ENCODE measurements at places on chromosomes 13 and 19.
A peak's percentile ranks its signal among the peaks of the same experiment; 100 is the strongest.

- DNase-seq, result no peak
These were observed 10.4 kb upstream of the NEK3 start for GRCh38 chr13:52169839-52170238.

- peak; percentile 85 for DNase-seq
These were observed at the start of gene CEBPA for GRCh38 chr19:33302175-33302973. TSS of gene CEBPA (minus strand) at chr19:33302534. CDS start at chr19:33302414, 120 bp downstream.

DNA sequence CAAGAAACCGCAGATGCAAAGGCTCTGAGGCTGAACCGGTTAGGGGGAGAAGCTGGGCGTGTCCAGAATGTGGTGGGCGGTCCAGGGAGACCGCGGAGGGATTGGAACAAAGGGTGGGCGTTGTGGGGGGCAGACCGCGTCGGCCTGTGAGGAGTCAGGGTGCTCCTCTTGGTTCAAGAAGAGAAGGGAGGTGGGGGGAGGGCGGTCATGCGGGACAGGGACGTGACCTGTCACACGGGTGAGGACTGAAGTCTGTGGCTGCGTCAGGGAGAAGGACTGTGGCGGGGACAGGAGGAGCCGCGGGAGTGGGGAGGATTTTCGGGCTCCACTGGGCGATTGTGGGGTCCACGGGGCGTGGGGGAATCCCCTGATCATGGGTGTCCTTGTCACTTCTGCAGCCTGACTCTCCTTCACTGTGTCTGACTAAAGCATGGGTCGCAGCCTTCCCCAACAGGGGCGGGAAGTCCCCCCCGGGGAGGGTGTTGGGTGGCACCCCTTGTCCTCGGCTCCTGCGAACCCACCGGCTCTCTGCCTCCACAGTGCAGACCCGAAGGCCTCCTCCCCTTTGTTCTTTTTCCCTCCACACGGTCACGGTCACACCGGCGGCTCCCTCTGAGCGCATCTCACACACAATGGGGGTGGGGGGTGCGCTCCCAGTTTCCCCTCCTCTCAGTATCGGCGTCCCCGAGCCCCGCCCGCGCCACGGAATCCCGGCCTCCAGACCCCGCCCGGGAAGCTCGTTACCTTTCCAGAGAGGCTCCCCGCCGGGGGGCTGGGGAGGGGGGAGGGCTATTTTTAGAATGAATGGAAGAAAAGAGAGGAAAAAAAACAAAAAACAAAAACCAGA is 16.4 kb upstream of the KCNN1 start:
- DNase-seq, result no peak

DNA sequence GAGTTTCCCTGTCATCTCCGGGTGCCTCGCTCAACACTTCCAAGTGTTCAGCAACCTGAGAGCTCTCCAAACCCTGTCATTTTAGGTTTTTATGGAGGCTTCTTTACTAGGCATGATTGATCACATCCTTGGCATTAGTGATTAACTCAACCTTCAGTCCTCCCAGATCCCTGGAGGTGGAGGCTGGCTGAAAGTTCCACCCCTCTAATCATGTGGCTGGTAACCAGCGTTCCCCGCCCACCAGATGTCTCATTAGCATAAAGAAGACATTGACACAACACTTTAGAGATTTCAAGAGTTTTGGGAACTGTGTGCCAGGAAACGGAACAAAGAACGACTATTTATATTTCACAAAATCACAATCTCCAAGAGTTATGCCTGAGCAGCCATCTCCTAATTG is 71.1 kb upstream of the RGCC start:
- no peak for DNase-seq

GRCh38 chr19:50844296-50844935 is 10.3 kb upstream of the KLK3 start:
- no peak for DNase-seq

GRCh38 chr13:59861676-59862075 is 302.1 kb downstream of the DIAPH3 start:
- no peak for DNase-seq

GRCh38 chr19:16446724-16447368 is 24.9 kb downstream of the EPS15L1 start:
- no peak for DNase-seq

DNA sequence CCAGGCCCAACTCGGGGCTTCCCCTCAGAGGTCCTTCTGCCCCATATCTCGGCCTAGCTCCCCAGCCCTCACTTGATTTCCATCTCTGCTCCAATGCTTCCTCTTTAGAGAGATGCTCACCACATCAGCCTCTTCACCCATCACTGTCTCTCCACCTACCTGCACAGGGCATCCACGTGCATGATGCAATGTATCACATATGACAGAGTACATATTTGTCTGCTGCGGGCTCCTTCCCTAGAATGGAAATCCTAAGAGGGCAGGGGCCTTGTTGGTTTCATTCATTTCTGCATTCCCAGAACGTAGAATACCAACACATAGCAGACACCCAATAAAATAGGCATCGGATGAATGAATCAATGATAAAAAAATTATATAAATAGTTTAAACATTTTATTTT is 130.3 kb downstream of the USP12 start:
- no peak for DNase-seq

GRCh38 chr13:83780227-83780626 is 102.0 kb downstream of the SLITRK1 start:
- DNase-seq, result peak; percentile 36

GRCh38 chr19:50046649-50047503 is 21.1 kb downstream of the ZNF473 start:
- no peak for DNase-seq

GRCh38 chr19:13210339-13210775 is 60.1 kb downstream of the IER2 start:
- DNase-seq, result no peak

DNA sequence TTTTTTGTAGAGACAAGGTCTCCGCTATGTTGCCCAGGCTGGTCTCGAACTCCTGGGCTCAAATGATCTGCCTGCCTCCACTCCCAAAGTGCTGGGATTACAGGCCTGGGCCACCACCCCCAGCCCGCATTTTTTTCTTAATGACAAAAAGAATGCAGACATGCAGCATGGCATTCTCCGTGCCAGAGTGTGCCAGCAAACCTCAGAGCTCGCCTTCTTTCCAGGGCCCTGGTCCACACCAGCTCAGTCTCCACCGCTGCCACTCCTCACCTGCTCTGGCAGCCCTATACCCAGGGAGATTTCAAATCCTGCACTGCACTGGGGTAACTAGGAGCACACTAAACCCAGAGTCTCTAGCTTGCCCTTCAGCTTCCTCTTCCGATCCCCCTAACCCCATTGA is 41.7 kb downstream of the ZIC5 start:
- DNase-seq, result no peak

- no peak for DNase-seq
These were observed 41.1 kb downstream of the B3GLCT start for GRCh38 chr13:31240921-31241320.

- no peak for DNase-seq
These were observed 15.4 kb downstream of the RB1 start for GRCh38 chr13:48318821-48319511.

- peak; percentile 51 for DNase-seq
These were observed at the start of gene RNASEH2B for GRCh38 chr13:50909605-50910484. TSS of gene RNASEH2B (plus strand) at chr13:50909791. CDS start at chr13:50910077, 286 bp downstream.

DNA sequence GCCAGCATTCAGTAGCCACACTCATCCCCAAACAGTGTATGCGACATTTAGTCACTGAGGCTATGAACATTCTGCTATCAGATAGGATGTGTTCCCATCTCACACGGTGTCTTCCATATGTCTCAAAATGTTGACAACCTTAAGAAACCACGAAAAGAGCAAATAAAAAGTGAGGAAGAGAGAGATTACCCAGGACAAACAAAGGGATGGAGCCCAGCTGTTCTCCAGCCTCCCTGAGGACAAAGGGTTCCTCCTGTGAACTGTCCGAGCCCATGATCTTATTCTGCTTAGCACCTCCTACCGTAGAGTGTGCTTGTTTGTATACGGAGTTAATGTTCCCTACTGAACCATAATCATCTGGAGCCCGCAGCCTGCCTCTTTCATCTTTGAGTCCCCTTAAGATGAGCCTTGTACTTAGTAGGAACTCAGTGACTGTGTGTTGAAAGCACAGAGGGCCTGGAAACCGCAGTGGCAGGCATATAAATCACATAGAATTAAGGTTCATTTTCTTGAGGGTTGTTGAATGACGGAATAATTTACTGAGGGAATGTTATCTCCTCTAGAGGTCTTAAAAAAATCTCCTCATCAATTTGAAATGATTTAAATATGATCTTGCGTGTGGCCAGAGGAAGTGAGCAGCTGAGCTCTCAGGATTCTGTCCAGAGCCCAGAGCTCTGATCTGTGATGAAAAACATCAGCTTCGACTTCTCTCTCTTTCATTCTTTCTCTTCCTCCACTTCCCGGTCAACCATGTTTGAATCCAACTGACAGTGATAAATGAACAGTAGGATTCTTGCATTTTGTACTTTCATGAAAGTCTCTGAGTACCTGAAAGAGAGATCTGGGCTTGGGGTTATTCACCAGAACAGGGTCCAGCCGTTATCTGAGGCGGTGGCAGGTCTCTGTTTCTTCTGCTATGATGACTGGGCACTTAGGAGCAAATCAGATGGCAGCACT is 200.5 kb downstream of the KLF5 start:
- no peak for DNase-seq

GRCh38 chr19:48493718-48494401 is 17.8 kb downstream of the LMTK3 start:
- DNase-seq, result no peak

- DNase-seq, result peak; percentile 98
These were observed at the start of gene DNM2 for GRCh38 chr19:10717356-10718204. TSS of gene DNM2 (plus strand) at chr19:10718079. CDS start at chr19:10718243, 164 bp downstream.

DNA sequence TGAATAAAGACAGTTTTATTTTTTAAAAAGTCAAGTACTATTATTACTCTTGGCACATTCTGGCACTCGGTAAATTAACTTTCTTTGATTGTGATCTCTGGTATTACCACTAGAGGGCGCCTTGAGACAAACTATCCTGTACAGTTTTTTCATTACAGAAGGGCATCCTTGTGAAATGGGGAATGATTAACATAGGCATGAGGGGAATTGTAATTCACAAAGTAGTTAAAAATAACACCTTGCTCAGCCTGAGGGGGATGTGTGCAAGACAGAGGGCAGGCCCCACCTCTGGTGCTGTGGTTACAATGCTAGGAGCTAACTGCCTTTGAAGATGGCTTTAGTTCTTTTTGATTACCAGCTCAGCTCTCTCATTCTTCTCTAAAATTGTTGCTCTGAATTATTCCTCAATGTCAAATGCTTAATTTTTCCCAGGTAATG is 24.2 kb upstream of the C1QTNF9B start:
- peak; percentile 38 for DNase-seq

GRCh38 chr19:54630782-54631181 is 498 bp downstream of the LILRB1 start:
- DNase-seq, result no peak

- no peak for DNase-seq
These were observed 2.4 kb upstream of the FLT1 start for GRCh38 chr13:28497143-28497876.

DNA sequence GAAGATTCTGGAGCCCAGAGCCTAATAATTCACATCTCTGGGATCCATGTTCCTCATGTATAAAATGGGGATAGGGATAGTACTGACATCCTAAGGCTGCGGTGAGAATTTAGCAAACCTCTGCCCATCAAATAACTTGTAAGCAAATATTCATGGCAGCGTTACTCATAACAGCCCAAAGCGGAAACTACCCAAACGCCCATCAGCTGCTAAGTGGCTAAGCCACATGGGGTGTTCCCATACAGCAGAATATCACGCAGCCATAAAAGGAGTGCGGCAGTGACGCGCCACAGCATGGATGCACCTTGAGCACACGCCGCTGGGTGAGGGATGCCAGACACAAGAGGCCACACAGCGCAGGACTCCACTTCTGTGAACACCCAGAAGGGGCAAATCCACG is 19.7 kb downstream of the VRK3 start:
- DNase-seq, result no peak

DNA sequence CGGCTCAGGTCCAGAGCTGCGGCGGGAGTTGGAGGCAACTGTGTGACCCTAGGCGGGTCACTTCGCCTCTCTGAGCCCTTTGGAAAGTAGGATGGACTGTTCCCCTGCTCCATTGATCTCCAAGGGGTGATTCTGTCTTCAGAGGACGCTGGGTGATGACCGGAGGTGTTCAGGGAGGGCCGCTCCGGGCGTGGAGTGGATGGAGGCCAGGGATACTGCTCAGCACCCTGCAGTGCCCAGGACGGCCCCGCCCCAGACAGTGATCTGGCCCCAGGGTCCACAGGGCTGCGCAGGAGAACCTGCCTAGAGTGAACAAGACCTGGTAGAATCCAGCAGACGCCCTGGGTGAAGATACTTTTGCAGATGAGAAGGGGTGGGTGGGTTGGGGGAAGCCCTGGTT is 7.0 kb downstream of the NCLN start:
- no peak for DNase-seq

Measured in endothelial cell (in vitro differentiated cells).